GM23248 (cell line): ENCODE measurements at places on chromosomes 5 and 9.
A peak's percentile ranks its signal among the peaks of the same experiment; 100 is the strongest.

GRCh38 chr5:68849906-68850305 is 243.9 kb upstream of the SLC30A5 start:
- DNase-seq: no peak

GRCh38 chr5:98698359-98698758 is 75.1 kb upstream of the RGMB start:
- peak; percentile 27 for DNase-seq

- DNase-seq: peak; percentile 85
Measured at GRCh38 chr9:91427873-91428272, 4.2 kb upstream of the NFIL3 start.

- no peak for DNase-seq
Measured at GRCh38 chr5:179327021-179327735, 18.1 kb downstream of the ADAMTS2 start.

DNA sequence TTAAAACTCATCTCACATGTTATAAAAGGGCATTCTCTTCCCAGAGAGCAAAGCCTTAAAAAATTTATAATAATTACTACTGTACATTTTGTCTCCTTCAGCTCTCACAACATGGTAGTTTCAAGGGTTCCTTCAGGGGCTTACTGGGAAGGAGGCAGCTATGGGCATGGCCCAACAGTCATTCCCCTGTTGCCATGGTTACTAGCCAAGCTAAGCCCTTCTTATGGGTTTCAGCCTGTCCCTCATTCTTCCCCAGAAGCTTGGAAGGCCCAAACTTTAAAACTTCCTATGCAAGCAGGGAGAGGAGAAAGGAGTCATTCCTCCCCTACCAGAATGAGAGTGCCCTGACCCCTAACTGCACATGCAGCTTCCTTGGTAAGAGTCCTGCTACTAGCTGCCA is 82.2 kb upstream of the CNTLN start:
- DNase-seq: no peak

- no peak for DNase-seq
Measured at GRCh38 chr5:90037646-90038045, 371.9 kb downstream of the CETN3 start.

DNA sequence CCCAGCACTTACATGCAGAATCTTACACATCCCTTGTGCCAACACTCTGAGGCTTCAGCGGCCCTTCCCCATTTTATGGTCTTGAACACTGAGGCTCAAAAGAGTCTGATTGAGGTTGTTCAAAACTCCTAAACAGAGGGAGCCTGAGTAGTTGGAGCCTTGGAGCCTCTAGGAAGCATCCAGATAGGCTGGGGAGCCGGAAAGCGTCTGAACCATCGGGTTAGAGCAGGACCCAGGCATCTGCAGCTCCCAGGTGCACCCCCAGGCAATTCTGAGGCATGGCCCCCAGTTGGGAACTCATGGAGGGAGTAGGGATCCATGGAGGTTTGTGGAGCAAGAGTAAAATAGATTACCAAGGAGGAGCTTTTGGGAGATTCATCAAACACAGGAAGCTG is 3.8 kb downstream of the OLFML2A start:
- no peak for DNase-seq

GRCh38 chr9:76996700-76997099 is 22.8 kb upstream of the FOXB2 start:
- peak; percentile 61 for DNase-seq

GRCh38 chr5:105803431-105803830 is 1867.3 kb downstream of the EFNA5 start:
- no peak for DNase-seq

DNA sequence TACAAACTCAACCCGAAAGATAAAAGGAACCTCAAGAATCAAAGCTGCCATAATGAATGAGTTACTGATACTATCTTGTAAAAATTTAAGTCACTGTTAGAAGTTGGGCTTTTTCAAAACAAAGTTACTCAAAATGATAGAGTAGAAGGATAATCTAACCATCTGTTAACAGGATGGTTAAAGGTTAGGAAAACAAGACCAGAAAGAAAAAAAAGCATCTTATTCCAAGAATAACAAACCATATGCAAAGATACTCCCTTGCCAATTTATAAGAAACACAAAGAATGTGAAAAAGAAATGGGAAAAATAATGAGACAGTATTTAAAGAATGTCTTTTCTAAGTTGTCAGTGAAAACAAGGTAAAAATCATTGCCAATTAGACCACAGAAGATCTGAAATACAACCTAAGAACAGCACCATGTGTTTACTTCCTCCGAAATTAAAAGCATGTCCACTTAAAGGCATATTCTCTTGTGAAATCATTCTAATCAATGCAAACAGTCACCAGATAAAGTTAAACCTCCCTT is 51.2 kb downstream of the STRBP start:
- no peak for DNase-seq

DNA sequence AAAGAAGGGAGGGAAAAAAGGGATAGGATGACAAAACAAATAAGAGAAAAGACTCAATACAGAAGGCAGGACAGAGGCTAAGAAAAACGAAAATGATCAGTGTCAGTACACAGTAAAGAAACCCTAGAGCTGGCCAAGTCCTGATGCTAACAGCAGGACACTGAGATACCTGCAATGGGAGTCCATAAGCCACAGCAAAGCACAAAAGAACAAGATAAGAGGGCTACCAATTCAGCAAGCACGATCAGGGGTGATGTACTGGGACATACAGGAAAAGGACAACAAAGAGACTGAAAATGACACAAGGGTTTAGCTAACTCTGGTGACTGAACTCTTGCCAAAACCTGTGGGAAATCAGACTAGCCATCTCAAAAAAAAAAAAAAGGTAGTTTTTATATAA is 1072.6 kb upstream of the COX7C start:
- no peak for DNase-seq

- DNase-seq: no peak
Measured at GRCh38 chr5:1020452-1020961, 11.9 kb downstream of the NKD2 start.

DNA sequence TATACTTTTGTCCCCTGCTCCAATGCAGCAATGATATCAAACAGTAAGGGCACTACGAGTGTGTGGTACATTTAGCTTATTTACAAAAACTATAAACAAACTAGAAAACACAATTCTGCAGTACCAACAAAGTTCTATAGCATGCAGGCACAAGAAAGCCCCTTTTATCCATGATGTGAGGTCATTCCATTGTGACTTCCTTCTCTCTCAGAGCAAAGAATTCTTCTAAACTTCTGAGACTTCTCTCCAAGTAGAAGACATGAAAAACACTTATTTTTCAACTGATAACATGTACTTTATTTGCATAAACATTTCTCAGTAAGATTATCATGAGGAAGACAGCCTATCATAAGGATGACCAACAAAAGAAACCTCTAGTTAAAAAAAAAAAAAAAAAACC is 569.8 kb downstream of the TLE1 start:
- no peak for DNase-seq

GRCh38 chr5:138654281-138654867 is 79.2 kb upstream of the HSPA9 start:
- DNase-seq: peak; percentile 42

DNA sequence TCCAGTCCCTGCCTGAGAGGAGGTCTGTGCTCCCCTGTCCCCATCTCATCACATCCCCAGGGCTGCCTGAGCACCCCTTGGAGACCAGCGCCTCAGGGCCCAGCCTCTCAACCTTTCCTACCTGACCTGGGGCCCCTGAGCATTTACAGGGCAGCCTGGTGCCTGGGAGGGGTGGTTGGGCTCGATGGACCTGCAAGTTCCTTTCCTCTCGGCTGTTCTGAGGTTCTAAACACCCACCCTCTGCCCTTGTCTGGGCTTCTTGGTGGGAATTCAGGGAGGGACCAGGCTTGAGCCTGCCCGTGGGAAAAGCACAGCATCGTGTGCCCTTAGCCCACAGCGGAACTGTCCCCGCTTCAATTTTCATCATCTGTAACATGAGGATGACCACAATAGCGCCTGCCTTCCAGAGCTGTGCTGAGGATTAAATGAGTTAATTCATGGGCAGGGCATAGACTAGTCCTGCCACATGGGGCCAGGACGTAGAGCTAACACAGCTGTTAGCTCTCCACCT is 91.0 kb upstream of the SH3PXD2B start:
- DNase-seq: no peak

DNA sequence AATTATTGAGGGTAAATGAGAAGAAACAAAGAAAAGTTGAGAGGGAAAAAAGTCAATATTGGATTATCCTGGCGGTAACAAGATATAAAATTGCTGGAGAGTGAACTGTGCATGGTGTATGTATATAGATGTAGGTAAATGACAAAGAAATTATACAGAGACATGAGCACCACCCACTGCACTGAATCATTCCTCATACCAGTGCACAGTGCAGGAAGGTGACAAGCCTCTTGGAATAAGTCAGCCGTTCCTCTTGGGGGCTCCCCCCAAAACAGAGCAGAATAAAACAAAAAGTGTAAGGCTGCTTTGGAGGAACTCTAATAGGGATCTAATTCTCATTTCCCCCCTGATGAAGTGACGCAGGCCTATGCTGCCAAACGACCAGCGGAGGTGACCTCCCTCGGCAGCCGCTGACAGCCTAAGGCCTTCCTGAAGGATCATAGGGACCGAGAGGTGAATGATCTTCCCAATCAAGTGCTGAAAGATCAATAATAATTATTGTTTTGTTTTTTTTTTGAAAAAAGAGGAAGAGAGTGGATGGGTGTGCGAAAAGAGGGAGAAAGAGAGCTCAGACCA is 245.0 kb downstream of the PSAT1 start:
- no peak for DNase-seq

- DNase-seq: peak; percentile 29
Measured at GRCh38 chr5:52867809-52868208, 80.1 kb downstream of the ITGA1 start.

DNA sequence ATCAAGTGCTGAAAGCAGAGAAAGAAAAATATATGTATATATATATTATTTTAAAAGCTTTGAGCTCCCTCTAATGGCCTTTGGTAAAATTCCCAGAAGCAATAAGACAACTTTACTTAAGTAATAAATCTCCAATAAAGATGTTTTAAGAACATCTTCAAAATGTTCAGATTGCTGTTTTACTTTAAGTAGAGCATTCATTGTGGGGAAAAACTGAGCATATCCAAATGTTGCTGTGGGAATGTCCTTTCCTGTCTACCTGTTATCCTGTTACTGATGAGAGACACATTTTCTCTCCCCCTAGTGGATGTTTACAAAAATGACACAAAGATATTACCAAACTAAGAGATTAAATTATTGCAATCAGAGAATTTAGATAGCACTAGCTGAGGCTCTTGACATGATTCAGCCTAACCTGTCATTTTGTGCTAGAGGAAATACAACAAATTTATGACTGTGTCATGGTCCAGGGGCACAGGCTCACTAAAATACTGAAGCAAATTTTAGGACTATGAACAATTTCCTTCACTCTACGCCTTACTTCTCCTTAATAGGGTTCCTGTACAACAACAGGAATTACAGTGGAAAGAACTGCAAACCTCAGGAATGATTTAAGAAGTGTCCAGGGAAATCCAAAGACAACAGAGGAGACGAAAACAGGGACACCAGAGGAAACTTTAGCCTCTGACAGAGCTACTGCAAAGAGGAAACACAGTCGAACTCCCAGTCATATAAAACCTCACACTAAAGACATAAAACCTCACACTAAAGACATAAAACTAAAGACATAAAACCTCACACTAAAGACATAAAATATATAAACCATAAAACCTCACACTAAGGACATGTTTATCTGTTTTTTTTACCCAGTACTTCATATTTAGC is 24.3 kb upstream of the PRRC1 start:
- DNase-seq: peak; percentile 72

GRCh38 chr9:133057006-133057405 is 4.8 kb upstream of the CEL start:
- no peak for DNase-seq

GRCh38 chr5:61362796-61363368 is 30.8 kb downstream of the ZSWIM6 start:
- peak; percentile 21 for DNase-seq

- peak; percentile 17 for DNase-seq
Measured at GRCh38 chr5:133205204-133205603, 153.4 kb downstream of the HSPA4 start.

- no peak for DNase-seq
Measured at GRCh38 chr5:30479104-30479503, 714.4 kb upstream of the CDH6 start.

GRCh38 chr5:91436241-91436640 is 53.1 kb upstream of the ARRDC3 start:
- no peak for DNase-seq

DNA sequence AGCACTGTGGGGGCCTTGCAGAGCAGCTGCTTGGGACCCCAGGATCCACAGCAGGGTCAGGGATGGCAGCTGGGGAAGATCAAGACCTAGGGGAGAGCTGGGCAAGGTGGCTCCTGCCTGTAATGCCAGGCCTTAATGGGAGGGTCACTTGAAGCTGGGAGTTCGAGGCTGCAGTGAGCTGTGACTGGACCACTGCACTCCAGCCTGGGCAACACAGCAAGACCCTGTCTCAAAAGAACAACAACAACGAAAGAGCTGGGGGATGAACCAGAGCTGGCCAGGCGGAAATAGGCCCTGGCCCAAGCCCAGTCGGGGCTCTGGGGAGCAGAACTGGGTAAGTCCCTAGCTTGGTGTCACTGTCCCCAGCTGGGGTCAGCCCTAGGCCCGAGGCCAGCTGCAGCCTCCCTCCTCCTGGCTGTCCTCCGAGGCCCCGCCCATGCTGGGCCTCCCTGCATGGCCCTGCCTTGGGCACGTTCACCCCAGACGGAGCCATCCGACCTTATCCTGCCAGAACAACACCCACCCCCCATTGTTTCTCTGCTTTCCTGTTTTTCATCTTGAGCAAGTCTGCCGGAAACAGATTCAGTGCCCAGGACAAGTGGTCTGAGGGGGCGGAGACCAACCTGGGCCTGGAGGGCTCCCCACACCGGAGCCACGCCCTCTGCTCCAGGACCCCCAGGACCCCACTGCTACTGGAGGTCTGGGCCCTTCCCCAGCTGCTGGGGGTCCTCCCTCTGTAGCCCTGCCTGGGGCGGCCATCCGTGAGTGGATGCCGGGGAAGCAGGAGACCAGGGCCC is 1.9 kb downstream of the DIPK1B start:
- no peak for DNase-seq

GRCh38 chr9:81671880-81672280 is 17.5 kb downstream of the TLE1 start:
- no peak for DNase-seq

- DNase-seq: no peak
Measured at GRCh38 chr5:150024346-150024984, 23.9 kb downstream of the HMGXB3 start.

- no peak for DNase-seq
Measured at GRCh38 chr5:123451047-123451446, 27.8 kb upstream of the CEP120 start.

DNA sequence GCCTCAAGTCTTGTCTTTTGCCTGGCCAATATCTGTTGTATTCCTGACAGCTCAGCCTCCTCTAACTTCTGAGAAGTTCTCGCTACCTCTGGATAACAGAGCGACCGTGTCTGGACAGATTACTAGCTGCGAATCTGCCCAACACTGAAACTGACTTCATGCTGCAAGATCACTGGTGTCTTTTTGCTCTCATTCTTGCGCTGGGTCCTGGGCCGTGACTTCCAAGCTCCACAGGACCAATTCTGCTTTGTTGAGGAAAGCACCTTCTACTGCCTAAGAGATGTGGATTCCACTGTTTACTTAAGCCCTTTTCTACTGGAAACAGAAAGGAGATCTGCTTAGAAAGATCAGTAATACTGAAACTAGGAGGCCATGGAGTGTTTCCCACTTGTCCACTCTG is 978.8 kb upstream of the DMAC1 start:
- no peak for DNase-seq
